ENCODE measurements at places on chromosomes 16 and 17.

- no peak for DNase-seq
These were observed 225.3 kb downstream of the SNX29 start for GRCh38 chr16:12201866-12202265.

DNA sequence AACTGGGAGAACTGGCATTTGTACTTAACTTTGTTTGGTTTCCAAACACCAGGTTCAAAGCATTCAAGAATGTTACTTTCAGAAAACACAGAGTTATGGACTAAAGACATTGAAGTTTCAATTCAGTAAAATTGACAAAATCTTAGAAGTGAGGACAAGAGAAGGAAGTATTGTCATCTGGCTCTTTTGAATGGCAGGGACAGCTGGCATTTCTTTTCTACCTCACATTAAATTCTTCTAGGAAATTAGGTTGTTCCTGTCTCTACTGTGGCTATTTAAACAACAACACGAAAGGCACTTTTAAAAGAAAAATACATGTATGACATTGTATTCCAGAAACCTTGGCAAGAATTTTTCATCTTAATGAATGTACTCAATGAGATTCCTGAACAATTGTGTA lies 600.0 kb upstream of the CA10 start:
- no peak for DNase-seq

GRCh38 chr16:22424161-22424937 lies 49.9 kb upstream of the CDR2 start:
- peak; percentile 39 for DNase-seq

- peak; percentile 91 for DNase-seq
These were observed 43.0 kb upstream of the TANGO6 start for GRCh38 chr16:68800257-68800875.

DNA sequence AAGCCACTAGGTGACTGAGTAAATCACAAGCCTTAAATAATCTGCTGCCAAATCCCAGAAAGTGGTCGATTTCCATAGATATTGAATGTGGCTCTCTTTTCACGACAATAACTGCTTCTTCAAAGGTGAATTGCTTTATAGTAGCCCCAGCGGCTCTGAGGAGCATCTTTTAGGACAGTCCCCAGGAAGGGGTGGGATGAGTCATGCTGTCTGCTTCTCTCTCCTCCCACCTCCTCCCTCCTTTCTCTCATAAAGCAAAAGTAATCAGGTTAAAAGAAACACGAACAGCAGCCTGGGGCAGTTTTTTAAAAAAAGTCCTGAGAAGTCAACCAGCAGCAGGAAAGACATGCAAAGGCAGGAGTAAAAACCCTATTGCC lies 1.8 kb downstream of the KIAA0513 start:
- DNase-seq, result peak; percentile 27

Data from fibroblast of skin of scalp (primary cell).